Stimulated activated CD4-positive, alpha-beta T cell treated with anti-CD3 and anti-CD28 coated beads, Interleukin-12 subunit alpha, Interleukin-12 subunit beta, amount 100 ng/mL, for 48 hours (primary cell): ENCODE measurements at places on chromosomes 16 and 17.

DNA sequence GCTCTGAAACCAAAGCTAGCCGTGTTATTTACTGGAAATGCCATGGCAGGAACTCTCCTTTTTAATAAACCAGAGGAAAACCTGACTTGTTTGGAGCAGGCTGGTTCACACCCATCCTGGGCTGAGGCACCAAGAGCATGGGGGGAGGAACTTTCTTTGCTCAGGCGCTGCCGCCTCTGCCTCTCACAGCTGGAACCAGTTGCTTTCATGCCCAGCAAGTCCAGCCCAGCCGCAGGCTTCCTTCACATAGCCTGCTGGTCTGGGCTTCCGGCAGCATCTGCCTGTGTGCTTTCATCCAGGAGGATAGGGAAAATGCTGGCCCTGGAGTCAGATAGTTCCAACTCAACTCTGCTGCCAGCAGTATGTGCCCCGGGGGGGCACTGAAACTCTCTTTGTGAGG lies 88.1 kb upstream of the ASIC2 start:
- no peak for DNase-seq

- peak; percentile 52 for DNase-seq
Measured at GRCh38 chr17:2192367-2193057, 111.1 kb downstream of the SMG6 start.

- DNase-seq, result no peak
Measured at GRCh38 chr17:35467824-35468223, 19.3 kb upstream of the SLFN13 start.

GRCh38 chr17:74679374-74679773 lies 33.3 kb downstream of the CD300LF start:
- DNase-seq, result no peak

DNA sequence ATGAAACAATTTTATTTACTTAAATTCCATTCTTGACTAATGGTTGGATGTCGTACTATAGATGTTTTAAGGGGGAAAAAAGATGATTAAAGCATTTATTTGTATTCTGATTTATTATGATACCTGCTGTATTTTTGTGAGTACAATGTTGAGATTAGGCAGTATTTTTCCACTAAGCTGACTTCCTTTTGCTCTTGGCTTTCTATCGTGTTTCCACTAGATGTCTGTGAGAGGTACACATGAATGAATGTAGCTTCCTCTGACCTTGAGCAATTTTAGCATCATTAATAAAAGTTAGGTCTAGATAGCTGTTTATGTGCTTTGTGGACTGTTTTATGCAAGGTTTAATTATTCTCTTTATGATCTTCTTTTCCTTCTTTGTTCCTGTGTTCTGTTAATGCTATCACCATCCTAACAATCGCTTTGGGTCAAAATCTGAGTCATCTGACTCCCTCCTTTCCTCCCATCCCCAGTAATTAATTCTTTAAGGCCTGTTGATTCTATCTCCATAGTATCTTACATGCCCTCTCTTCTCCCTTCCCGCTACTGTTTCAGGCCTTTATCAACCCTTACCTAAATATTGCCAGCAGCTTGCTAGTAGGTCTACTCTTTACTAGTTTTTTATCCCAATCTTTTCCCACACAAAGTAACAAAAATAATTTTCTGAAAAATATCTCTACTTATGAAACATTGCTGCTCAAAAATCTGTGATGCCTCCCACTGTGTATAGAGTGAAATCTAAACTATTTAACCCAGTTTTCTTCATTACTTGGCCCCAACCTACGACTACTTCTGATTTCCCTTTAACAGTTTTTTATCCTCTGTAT lies 76.0 kb downstream of the VMP1 start:
- DNase-seq, result no peak

DNA sequence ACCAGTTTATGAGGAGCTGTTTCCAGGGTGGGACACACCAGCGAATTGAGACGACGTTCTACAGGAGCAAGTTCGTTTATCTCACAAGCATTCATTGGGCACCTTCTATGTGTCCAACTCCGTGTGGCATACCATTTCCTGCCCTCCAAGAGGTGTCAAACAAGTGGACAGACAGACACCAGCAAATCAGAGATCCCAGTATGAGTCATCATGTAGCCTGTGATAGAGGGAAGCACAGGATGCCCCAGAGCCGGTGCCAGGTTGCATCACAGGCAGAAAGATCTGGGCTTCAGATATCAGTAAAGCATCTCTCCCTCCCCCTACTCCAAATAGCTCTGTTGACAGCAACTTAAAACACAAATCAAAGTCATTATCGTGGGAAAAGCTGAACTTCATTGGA lies 31.8 kb upstream of the MAF start:
- no peak for DNase-seq

GRCh38 chr17:59372138-59372751 lies 40.8 kb downstream of the YPEL2 start:
- DNase-seq, result no peak

DNA sequence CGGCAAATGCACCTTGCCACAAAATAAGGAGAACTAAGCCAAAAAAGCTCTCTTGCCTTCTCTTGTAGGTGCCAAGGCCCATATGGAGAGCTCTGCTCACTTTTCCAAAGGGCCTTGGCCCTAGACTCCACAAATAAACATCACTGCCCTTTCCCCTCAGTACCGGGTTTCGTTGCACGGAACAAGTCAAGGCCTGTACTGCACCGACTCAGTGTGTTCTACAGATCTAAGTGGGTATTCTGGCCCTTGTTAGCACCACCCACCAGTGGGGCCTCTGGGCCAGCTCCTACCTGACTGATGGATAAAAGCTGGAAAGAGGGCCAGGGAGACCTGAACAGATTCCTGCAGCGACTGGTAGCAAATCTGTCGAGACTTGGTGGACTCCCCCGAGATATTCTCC lies 43.7 kb upstream of the GSG1L start:
- DNase-seq, result no peak

- no peak for DNase-seq
Measured at GRCh38 chr17:71978435-71978834, 142.4 kb upstream of the SOX9 start.

DNA sequence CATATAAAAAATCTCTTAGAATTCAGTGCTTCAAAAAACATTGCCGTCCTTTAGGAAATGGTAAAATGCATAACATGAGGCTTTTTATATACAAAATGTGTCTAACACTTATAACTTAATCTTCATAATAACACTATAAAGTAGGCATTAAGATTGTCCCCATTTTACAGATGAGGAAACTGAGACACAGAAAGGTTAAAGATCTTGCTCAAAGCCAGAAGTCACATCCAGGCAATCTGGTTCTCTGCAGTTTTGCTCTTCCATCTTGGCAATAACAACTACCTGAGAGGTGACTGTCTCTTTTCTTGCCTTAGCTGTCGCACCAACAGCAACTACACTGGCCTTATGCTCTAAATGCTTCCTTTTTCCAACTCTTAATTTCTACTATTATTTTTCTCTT lies 24.5 kb downstream of the AP1G1 start:
- DNase-seq, result no peak

DNA sequence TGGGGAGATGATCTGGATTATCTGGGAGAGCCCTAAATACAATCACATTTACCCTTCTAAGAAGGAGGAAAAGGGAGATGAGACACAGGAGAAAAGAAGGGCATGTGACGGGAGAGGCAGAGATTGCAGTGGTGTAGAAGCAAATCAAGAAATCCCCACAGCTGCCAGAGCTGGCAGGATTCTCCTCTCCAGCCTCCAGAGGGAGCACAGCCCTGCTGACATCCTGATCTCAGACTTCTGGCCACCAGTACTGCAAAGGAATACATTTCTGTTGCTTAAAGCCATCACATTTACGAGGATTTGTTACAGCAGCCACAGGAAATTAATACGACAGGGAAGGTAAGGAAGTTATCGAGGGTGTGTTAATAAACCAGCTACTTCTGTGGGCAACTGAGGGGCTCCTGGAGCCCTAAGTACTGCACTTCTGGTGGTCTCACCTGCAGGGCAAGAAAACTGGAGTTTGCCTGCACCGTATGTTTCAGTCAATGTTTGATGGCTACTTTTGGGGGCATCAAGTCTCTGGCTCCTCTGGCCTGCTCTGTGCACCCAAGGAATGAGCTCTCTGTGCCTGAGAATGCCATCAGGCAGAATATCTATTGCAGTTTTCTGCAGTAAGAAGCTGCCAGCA lies 22.9 kb upstream of the CDH13 start:
- DNase-seq, result no peak

- DNase-seq, result no peak
Measured at GRCh38 chr17:57724026-57724728, 20.9 kb downstream of the CCDC182 start.

DNA sequence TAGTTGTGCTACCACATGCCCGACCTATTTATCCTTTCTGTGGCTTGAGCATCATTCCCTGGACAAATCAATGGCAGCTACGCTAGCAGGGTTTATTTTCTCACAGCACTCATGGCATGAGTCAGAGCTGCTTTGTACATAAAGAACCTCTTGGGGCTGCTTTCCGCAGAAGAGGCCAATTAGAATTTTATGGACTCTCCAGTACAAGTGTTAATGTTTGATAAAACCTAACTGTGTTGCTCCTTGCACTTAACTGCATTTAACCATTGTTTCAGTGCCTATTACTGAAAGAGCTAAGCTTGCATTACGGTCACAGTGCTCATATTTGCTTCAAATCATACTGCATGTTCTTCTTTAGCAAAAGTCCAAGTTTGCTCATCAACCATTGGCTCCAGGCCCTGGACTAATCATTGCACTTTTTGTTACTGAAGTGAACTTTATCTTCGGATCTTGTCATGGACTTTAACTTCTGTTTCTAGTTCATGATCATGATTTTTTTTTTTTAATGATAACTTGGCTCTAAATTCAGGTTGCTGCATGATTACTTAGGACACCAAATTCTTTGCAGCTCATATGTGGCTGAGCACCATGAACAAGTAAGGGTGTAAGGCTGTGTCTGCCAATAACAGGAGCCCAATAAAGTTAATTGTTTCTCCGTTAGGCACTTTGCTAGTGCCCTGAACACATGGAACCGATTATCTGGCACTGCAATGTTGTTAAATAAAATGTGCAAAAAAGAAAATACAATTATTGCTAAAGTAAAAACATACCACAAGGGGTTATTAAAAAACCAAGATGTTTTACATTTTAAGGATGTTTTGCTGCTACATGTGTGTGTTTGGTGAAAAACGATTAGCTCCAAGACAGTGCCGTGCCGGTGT lies 492.2 kb downstream of the KCNJ2 start:
- no peak for DNase-seq

DNA sequence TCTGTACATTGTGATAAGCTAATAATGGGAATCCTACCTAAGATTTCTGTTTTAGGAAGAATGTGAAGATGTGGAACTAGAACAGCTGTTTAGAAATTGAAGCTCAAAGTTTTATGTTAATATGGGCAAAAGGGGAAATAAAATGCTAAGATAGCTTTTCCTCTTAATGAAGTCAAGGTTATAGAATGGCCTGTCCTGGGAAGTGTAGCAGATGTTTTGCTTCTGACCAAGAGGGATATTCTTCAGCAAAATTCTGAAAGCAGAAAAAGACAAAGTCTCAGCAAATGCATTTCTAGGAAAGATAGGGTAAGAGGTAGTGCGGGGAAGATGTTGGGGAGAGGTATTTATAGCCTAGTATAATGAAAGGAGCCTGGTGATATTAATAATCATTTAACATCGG lies 13.1 kb downstream of the MAP3K3 start:
- DNase-seq, result no peak

- no peak for DNase-seq
Measured at GRCh38 chr17:43200127-43200526, 11.5 kb upstream of the TMEM106A start.

DNA sequence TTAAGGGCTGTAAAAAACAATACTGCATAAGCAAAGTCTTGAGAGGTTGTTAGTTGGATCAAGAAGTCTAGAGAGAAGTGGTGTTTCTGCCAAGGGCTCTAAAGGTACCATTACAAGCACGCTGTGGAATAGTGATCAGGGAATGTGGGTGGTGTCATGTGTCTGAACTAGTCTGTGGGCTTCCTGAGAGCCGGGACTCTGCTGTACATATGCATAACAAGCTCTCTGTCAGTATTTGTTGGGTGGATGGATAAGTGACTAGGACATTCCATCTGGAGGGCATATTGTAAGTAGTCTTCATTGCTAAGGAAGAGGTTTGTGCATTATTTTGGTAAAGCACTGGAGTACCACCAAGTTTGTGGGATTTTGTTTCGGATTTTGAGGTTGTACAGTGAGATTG lies 209.5 kb downstream of the LGALS9B start:
- DNase-seq, result no peak

DNA sequence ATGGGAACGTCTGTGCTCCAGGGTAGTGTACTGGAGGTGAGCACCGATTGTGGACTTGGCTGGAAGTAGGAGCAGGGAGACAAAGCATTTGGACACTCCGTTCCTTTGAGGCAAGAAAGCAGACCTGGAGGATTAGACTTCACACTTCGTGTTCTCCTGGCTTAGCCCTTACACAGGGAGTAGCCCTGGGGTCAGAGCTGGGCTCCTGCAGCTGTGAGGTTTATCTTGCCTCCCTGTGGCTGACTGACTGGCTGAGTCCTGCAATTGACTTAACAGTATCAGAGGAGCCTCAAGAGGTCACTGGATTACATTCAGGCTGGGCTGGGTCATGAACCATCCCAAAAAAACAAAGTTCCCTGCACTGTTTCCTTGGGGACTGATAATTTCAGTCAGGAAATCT lies 37.1 kb downstream of the MPRIP start:
- DNase-seq, result no peak

DNA sequence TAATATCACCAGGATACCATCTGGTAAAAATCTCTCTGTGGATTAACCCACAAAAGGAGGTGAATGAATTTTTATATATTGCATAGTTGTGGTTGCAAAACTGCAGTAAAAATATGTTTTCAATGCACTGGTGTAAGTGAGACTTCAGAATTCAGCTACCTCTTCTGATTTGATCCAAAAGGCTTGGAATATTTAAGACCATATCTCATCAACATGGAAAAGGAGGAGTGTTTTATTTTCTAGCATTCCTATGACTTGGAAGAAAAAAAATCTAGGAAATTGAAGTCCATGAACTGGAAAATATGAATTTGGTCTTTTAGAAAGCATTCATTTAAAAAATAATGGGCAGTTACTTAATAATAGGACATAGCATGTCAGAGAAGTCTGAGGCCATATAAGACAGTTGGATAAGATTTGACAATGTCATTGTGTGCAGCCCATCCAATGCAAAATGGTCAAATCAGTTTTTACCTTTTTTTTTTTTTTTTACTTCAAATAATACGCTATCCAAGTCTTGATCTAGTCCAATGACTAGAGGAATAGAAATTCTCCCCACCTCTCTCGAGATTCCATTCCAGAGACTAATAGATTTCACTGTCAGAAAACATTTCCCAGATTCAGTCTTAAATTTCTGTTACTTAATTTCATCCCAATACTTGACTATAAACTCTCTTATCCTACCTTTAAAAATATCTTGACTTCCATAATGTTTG lies 364.9 kb upstream of the PMFBP1 start:
- no peak for DNase-seq
